NCI-H2081 (cell line): ENCODE measurements at places on chromosomes 12 and 14.

GRCh38 chr12:109670731-109671130 is 42.9 kb upstream of the FAM222A start:
- peak; percentile 64 for DNase-seq

DNA sequence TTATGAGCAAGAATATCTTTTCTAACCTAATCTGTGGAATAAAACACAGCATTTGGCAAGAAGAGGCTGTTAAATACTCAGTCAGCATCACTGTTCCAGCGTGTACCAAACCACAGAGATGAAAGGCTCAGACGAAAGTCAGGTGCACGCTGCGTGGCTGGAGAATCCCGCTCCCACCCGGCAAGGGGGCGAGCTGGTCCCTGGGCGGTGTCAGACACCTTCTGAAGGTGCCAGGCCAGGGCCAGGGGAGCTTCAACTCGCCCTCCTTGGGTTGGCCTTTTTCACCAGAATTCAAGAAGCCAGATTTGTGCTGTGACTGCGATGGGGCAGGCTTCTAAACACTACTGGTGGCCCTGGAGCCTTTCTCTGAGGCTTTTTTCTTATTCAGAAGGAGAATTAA is 73.1 kb downstream of the WDR20 start:
- no peak for DNase-seq

- DNase-seq = no peak
Measured at GRCh38 chr12:132474237-132474741, 15.7 kb upstream of the FBRSL1 start.

DNA sequence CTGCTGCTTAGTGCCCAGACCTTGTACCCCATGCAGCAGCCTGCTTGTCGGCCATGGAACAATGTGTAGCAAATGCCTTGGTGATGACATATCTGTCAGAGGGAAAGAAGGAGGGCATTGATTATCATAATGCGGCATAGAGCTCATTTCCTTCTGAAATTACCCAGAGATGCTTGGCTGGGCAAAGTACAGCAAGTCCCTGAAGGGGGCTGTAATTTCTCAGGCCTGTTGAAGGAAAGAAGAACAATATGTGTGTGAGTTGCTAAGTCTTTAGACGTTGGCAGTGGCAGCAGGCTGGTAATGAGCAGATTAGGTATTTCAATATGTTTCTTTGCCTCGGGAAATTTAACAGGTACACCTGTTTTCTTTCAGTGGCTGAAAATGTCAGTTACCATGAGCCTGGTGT is 128.6 kb downstream of the CRADD start:
- no peak for DNase-seq

DNA sequence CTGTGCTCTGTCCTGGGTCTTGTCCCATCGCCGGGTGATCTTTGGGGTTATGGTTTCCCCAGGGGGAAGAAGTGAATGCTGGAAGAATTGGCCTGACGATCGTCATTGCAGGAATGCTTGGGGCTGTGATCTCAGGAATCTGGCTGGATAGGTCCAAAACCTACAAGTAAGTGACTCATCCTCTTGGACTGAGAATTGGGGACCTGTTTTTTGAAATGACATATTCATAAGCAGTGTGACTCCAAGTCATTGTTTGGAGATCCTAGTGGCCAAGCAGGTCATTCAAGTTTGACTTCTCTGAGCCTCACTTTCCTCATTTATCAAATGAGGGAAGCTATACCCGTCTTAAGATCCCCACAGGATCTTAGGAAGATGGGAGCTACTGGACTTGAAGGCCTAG is 25.8 kb downstream of the ERG28 start:
- DNase-seq = no peak

GRCh38 chr14:76351941-76352340 is 24.0 kb upstream of the ESRRB start:
- no peak for DNase-seq

DNA sequence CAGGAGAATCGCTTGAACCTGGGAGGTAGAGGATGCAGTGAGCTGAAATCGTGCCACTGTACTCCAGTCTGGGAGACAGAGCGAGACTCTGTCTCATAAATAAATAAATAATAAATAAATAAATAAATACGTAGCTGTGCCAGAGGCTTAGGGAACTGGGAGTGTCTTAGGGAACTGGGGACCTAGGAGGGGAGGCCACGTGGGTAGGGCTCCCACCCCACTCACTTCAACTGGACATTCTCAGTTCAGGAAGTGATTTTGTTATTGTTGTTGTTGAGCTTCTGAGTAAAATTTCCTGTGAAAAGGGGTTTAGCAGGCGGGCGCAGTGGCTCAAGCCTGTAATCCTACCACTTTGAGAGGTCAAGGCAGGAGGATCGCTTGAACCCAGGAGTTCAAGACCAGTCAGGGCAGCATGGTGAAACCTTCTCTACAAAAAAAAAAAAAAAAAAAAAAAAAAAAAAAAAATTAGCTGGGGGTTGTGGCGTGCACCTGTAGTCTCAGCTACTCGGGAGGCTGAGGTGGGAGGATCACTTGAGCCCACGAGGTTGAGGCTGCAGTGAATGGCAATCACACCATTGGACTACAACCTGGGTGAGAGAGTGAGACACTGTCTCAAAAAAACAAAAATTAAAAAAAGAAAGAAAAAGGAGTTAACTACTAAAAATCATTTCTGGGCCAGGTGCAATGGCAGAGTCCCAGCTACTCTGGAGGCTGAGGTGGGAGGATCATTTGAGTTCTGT is 19.0 kb upstream of the ANKRD9 start:
- no peak for DNase-seq

GRCh38 chr14:29851397-29851796 is 76.2 kb downstream of the PRKD1 start:
- DNase-seq = no peak

DNA sequence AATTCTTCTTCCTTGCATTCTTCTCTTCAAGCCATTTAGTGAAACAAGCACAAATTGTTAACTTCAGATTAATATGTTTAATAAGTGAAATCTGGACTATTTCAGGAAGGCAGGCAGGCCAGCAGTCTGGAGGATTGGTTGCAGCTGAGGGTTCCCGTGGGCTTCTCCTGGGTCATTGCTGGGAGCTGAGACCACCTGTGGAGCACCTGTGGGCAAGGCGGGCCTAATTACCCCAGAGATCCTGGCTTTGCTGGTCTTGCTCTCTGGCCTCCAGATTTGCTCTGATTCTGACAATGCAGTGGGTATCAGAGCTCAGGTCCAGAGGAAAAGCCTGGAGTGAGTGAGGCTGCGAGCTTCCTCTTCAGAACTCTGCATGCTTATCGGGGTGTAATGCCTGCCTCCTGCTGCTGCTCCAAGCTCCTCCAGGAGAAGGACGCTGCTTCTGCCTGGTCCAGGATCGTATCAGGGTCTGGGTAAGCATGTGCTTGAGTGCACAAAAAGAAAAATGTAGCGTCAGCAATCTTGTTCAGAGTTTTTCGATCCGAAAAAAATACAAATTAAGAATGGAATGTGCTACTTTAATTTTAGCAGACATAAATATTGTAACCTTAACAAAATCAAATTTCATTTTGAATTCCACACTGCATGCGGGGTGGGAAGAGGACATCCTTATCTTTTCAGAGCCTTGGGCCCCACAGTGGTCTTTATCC is 93.8 kb downstream of the TMEM30B start:
- DNase-seq = no peak

GRCh38 chr14:68574906-68575305 is 218.0 kb downstream of the ZFP36L1 start:
- DNase-seq = no peak

- DNase-seq = no peak
Measured at GRCh38 chr12:34292736-34293625, 270.7 kb downstream of the ALG10 start.

GRCh38 chr14:58297412-58297761 is 968 bp upstream of the ARID4A start:
- DNase-seq = no peak

- no peak for DNase-seq
Measured at GRCh38 chr14:94517641-94518257, 8.5 kb upstream of the SERPINA12 start.

GRCh38 chr12:53068811-53069585 is 10.2 kb downstream of the SPRYD3 start:
- DNase-seq = no peak

DNA sequence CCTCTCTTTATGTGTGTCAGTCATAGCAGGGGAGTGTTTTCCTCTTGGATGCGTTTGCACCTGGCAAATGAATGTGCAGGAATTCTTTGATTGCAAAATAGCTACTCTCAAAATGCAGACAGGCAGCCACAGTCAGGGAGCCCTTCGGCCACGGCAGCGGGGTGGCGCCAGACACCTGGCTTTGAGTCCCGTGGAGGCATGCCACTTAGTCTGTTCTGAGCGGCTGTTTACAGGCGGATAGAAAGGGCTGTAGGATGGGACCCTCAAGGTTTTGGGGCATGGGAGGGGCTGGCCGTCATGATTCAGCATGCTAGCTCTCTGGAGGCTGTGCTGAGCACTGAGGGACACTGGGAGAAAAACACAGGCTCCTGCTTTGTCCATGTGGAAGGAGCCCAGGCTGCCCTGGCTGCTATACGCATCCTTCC is 117.1 kb downstream of the SLC25A47 start:
- DNase-seq = peak; percentile 67

DNA sequence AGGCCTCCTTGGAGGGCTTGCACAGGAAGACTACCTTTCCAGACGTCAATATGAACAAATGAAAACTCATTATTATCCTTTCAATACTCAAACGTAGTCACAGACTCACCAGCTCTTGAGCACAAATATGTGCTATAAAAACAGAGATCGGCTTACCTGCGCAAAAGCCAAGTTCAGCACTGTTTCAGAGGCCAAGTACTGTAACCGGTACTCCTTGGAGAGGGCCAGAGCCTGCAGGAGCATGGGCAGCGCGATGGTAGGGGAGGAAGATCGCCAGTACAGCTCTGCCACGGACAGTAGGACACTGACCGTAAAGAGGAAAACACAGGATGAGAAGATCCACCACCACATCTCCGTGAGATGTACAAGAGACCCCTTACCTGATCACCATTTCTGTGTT is 21.6 kb upstream of the CAMKK2 start:
- no peak for DNase-seq

DNA sequence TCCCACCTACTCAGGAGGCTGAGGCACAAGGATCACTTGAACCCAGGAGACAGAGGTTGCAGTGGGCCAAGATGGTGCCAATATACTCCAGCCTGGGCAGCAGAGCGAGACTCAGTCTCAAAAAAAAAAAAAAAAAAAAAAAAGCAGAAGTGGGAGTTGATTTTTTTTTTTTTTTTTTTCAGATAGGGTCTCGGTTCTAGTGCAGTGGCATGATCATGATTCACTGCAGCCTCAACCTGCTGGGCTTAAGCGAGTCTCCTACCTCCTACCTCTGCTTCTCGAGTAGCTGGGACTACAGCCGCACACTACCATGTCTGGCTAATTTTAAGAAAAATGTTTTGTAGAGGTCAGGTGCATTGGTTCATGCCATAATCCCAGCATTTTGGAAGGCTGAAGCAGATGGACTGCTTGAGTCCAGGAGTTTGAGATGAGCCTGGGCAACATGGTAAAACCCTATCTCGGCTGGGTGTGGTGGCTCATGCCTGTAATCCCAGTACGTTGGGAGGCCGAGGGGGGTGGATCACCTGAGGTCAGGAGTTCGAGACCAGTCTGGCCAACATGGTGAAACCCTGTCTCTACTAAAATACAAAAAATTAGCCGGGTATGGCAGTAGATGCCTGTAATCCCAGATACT is 16.3 kb upstream of the HSP90AA1 start:
- no peak for DNase-seq

DNA sequence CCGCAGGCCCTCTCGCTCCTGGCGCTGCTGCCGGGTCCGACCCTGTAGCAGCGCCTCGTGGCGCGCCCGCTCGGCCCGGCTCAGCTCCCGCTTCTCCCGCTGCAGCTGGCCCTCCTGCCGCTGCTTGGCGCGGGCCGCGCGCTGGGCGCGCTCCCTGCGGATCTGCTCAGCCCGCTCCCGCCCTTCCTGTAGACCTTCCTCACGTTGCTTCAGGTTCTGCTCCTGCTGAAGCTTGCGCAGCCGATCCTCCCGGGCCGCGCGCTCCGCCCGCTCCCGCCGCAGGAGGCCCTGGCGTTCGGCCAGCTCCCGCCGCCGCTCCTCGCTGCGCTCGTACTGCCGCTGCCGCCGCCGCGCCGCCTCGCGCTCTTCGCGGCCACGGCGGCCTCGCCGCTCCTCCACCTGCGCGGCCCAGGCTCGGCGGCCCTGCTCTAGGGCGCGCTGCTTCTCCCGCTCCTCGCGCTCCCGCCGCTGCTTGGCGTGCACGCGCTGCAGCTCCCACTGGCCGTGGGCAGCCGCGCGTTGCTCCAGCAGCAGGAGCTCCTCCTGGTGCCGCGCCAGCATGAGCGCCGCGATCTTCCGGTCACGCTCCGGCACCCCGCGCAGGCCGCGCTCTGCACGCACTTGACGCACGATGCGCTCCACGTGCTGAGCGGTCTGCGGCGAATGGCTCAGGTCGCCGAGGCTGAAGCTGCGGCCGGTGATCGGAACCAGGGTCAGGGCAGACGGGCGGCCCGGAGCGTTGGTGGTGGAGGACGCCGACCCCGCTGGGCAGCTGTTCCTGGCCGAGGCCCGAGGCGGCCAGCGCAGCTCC is 2.4 kb downstream of the CCDC177 start:
- DNase-seq = no peak

DNA sequence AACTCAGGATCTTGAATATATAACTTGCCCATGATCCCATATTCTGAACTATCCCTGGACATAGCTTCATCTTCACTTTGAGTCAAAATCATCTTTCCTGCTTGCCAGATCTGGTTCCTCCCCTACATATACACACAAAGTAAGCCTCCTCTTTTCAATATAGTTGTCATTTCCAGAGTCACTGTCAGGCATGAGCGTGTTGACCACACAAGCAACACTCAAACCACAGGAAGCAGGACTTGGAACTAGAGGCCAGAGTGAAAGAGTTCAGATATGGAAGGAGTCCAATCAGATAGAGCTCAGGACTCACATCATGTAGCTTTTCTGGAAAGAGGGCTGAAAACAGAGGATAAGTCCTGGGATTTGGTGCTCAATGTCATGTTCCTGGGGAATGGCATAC is 1140.6 kb downstream of the BCL11B start:
- no peak for DNase-seq

- DNase-seq = no peak
Measured at GRCh38 chr12:58387199-58387598, 445.8 kb downstream of the ATP23 start.

DNA sequence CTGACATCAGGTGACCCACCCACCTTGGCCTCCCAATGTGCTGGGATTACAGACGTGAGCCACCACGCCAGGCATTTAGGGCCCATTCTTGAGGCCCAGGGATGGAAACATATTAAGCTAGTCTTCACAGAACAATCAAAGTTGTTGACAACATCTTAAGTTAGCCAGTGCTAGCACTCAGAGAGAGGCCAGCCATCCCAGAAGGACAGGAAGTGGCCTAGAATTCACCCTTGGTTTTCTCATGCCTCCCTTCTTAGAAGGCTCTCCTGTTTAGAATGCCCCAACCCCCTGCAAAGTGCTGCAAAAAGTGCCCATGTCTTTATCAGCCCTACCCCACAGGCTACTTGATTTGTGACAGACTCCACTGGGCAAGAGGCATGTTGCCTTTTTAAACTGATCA is 12.1 kb upstream of the OR6J1 start:
- DNase-seq = no peak

- DNase-seq = no peak
Measured at GRCh38 chr12:91380631-91381030, 198.0 kb upstream of the DCN start.

DNA sequence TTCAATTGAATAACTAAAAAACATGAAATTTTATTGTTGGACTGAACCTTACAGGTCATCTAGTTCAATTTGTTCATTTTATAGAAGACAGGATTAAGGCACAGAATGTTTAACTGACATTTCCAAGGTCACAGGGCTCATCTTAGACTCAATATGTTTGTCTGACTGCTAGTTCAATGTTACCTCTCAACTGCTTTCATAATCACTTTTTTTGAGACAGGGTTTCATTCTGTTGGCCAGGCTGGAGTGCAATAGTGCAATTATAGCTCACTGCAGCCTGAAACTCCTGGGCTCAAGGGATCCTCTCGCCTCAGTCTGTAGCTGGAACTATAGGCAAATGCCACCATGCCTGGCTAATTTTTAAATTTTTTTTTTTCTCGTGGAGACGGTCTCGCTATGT is 24.4 kb upstream of the ITGA5 start:
- DNase-seq = no peak
